Activated naive CD4-positive, alpha-beta T cell treated with Interleukin-2 at 50 U/mL for 16 hours (primary cell): ENCODE measurements at places on chromosomes 2 and 18.
A peak's percentile ranks its signal among the peaks of the same experiment; 100 is the strongest.

DNA sequence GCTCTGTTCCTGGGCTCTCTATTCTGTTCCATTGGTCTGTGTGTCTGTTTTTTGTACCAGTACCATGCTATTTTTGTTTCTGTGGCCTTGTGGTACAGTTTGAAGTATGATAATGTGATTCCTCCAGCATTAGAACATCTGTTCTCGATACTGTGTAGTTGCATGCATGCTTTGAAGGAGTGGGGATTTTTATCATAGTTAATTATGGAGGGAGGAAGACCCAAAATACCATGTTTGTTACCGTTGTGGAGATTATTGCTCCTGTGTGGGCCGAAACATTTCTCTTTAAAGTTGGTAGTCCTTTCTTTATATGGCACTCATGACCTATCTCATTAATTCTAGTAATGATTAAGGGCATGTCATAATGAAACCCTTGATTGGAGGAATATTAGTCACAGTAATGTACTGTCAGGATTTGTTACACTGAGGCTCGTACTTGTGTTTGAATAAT is 87.6 kb downstream of the TTC27 start:
- DNase-seq = no peak

GRCh38 chr18:673769-674168 is 16.3 kb downstream of the TYMS start:
- no peak for DNase-seq

- peak; percentile 82 for DNase-seq
These were observed 3.4 kb downstream of the WDFY1 start for GRCh38 chr2:223941579-223942277.

DNA sequence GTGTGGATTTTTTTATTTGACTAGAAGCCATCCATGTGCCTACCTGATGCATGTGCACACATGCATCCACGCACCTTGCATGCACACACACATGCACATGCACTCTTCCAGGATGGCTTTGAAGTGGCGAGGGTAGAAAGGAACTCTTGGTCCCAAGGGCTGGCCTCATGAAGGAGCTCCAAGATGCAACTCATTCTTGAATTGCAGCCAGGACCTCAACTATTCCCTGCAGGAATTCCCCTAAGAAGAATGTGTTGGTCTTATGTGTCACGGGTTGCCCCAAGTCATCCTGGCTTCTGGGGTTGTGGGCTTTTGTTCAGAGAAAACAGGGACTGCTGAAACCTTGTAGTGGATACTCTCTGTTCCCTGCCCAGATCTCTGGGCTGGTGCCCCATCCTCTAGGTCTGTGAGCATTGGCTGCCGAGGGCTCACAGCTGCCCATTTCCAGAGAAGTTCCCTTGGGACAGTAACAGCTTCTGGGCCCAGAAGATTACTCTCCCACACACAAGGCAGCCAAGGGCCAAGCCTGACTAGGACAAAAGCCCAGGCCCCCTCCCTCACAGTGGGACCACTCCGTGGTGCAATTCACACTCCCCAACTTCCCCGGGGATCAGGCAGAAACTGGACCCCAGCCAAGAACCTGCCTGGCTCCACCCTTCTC is 137.6 kb downstream of the COPS8 start:
- DNase-seq = no peak

DNA sequence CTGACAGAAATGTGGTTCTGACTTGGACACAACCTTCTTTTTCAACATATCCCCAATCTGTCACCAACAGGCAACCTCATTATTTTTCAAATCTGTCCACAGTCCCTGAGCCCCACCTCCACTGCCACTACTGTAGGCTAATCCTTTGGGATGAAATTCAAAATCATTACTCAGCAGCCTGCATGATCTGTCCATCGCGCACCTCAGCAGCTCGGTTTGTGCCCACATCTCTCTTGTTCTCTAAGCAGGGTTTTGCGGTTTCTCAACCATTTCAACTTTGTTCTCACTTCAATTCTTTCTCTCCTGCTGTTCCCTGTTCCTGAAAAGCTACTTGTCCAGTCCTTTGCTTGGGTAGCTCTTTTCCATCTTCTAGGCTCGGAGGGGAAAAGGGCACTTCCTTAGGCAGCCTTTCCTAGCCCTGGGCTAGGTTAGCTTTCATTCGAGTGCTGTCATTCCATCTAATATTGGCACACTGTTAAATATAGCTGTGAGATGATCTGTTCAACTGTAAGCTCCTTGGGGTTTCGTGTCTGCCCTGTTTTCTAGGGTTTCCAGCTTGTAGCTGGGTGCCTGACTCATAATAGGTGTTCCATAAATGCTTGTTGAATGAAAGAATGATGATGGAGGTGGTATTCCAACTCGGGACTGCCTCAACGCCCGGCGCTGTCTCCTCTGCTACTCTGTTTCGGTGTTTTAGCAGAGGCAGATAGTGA is 653 bp upstream of the ANKAR start:
- no peak for DNase-seq
